ENCODE measurements at places on chromosomes 7 and 10. TPM values are rescaled to one million over a fixed set of nuclear protein-coding genes. Genes with fewer than 3 reads are reported as not detected.

MGAM2 gene
- total RNA-seq, result not detected

C7orf33 gene
- not detected for total RNA-seq

PDZD7 gene
- total RNA-seq, result 4.5 TPM

TAS2R4 gene
- 4.5 TPM for total RNA-seq

TEX47 gene
- total RNA-seq, result not detected

ZCCHC24 gene
- 6.2 TPM for total RNA-seq

RET gene
- 0.94 TPM for total RNA-seq

DNA sequence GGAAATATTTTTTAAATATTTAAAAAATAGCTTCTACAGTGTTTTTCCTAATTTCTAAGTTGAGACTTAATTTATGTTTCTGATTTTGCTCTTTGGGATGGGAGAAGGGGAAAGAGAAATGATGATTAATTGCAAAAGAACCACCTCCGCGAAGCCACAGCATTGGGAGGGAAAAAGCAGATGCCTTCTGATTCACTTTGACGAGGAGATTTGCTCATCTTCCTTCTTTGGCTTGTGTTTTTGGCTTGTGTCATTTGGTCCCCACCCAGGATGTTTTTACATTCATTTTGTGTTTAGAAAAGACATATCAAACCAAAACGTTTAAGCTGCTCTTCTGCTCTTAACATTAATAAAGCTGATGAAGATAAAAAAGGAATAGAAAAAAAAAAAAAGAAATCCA is 121.7 kb downstream of the MACC1 start:
- no peak for DNase-seq

DNA sequence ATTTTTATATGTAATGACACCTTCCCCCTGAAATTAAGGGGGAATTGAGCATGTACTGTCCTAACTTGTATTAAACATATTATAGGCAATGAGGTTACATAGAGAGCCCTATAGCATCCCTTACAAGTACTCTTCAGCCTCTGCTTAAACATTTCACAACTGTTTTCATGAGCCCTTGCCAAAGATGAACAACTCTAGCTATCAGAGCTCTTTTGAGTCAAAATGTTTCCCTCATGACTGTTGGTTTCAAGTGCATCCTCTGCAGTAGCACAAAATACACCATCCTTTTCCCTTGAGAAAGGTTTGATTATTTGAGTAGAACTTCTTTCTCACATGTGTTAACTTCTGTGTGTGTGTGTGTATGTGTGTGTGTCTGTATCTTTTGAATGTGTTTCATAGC is 1157.6 kb upstream of the CELF2 start:
- no peak for DNase-seq

GRCh38 chr10:5365928-5366327 is 1.2 kb downstream of the UCN3 start:
- no peak for DNase-seq

GRCh38 chr10:103479135-103479534 is at the start of gene CALHM3:
TSS of gene CALHM3 (minus strand) at chr10:103479240. CDS start at chr10:103479032, 208 bp downstream.
- DNase-seq, result no peak

- DNase-seq, result no peak
Measured at GRCh38 chr10:56298941-56299340, 62.1 kb downstream of the ZWINT start.

- no peak for DNase-seq
Measured at GRCh38 chr10:47349516-47349915, 1.4 kb downstream of the RBP3 start.

DNA sequence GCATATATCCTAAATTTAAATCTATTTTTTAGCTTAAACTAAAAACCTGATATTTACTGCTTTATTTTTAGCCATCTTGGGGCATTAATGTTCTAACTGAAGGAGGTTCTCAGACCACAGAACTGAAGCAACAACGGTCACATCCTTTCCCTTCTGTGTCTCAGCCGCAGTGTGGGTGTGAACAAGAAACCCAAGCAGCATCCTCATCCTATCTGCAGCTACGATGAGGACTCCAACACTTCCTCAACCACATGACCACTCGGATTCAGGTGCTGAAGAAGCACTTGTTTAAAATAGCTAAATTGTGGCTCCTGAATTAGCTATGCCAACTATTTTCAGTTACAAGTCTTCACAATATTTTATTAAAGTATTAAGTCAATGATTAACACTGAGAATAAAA is 5.3 kb downstream of the ESYT2 start:
- no peak for DNase-seq

GRCh38 chr7:136336932-136337331 is 359.8 kb upstream of the MTPN start:
- no peak for DNase-seq

GRCh38 chr7:151429560-151430331 is 10.2 kb downstream of the CRYGN start:
- no peak for DNase-seq

GRCh38 chr10:85137253-85137652 is 808.9 kb downstream of the CCSER2 start:
- no peak for DNase-seq

DNA sequence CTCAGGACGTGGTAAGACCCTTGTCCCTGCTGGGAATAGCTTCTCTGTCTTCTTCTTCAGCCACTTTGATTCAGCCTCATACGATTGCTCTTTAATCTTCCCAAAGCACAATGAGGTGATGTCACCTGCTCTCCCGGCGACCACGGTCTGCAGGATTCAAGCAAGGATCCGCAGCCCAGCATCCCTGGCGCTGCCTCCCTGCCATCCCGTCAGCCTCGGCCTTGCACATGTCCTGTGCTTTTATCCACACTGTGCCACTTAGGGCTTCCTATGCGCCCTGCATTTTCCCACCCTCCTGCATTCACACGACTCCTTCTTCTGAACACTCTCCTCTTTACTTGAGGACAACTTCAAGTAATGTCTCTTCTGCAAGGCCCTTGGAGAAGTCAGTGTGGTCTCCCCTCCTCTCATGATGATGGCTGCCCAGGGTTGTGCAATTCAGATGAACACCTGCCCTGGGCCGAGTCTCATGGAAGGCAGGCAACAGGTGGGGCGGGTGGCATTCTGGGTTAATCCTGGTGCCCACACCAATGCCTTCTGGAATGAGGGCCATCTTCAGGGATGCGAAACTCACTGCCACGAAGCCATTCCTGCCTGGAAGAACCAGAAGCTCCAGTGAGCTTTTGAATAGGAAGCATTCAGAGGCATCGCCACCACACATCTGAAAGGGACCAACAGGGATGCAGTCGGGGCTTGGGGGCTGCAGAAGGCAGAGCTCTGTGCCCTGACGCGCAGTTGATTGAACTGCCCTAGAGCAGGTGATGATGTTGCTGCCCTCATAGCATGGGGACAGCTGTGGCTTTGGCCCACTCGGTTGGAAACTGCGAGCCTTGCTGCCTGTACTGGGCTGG is 287.5 kb downstream of the GLRX3 start:
- no peak for DNase-seq

DNA sequence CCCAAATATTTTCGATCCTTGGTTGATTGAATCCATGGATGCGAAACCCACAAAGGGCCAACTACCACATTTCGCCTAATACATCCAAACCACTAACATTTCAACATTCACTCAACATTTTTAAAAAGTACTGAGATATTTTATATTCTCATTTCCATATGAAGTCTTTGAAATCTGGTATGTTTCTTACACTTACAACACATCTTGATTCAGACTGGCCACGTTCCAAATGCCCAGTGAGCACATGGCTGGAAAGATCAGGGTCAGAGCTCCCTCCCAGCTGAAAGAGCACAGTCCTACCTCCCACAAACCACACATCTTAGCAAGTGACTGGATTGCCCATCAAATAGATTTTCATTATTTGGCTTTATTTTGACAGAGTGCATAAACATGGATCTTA is 18.9 kb downstream of the NCAPG2 start:
- no peak for DNase-seq

GRCh38 chr7:90824386-90825307 is 228.5 kb downstream of the CDK14 start:
- DNase-seq, result no peak

DNA sequence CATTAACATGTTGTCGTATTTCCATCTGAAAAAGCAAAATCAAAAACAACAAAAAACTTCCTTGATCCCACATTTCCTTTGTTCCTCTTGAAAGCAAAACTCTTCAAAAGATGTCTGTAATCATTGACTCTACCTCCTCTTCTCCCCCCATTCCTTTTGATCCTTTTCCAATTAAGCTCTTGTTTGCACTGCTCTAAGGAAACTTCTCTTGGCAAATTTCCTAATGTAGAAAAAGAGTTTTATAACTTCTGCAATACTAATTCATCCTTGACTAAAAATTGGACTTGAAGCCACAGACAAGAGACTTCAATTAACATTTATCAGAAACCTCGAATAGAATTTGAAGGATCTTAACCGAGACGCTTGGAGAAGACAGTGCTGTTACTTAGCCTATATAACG is 317.1 kb upstream of the SEMA3C start:
- no peak for DNase-seq

- DNase-seq, result no peak
Measured at GRCh38 chr7:150665089-150665748, 20.3 kb upstream of the GIMAP2 start.

- DNase-seq, result no peak
Measured at GRCh38 chr7:141156407-141156806, 82.5 kb downstream of the TMEM178B start.

- DNase-seq, result no peak
Measured at GRCh38 chr10:62724465-62724864, 80.1 kb upstream of the ADO start.

GRCh38 chr7:142391191-142391992 is 133.5 kb upstream of the PRSS58 start:
- no peak for DNase-seq

GRCh38 chr10:59279991-59280505 is 82.3 kb downstream of the FAM13C start:
- no peak for DNase-seq
